Stimulated activated CD4-positive, alpha-beta T cell treated with anti-CD3 and anti-CD28 coated beads, TNF-alpha, amount 100 ng/mL, for 24 hours (primary cell): ENCODE measurements at places on chromosomes 12 and 14.

DNA sequence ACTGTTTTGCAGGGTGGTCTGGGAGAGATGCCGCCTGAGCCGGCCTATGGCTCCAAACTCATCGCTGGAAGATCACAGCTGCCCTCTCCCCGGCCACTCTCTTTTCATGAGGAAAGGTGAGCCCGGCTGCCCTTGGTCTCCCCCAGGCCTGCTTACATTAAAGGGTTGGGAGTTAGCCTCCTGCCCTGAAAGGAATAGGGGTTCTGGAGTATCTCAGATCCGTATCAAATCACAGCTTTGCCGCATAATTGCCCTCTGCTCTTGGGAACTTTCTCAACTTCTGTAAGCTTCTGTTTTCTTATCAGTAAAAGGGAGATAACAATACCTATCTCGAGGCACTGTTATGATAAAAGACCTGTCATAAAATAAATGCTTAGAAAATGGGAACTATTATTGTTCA, 17.6 kb downstream of the PHLDA1 start:
- DNase-seq: no peak

DNA sequence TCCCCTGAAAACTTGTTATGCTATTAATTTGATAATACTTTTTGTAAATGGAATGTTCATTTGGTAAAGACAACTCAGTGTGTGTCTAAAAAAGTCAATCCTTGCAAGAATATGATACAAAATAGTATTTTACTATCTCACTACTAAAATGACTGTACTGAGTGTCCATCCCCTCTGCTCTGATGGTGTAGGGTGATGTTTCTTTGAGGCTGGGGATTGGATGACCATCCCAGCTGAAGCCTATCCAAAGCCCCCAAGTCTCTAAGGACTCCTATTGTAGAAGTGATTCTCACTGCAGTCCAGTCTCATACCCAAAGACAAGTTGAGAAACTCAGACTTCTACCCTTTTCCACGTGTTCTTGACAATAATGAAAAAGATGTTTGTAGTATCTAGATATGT, 1128.4 kb downstream of the BCL11B start:
- DNase-seq: no peak

GRCh38 chr14:49888293-49888692, 4.6 kb upstream of the ARF6 start:
- no peak for DNase-seq

DNA sequence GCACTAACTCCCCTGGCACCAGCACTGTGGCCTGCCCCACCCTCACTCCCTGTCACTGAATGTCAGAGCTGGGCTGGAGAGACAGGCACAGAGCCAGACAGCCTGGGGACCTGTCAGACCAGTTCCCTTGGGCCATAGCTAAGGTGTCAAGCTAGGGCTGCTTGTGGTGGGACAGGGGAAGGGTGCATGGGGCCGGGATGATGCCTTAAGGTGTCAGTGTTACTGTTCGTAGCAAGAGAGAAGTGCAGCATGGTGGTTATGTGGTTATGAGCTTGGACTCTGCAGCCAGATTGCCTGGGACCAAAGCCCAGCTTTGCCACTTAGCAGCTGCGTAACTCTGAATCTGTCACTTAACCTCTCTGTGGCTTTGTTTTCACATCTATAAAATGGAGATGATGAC, 3.8 kb downstream of the RAPGEF3 start:
- DNase-seq: no peak

- no peak for DNase-seq
Measured at GRCh38 chr12:5493018-5493417, 61.1 kb downstream of the NTF3 start.

- DNase-seq: no peak
Measured at GRCh38 chr14:65237023-65237814, 134.9 kb upstream of the MAX start.

- no peak for DNase-seq
Measured at GRCh38 chr12:111218499-111218898, 150.4 kb downstream of the PHETA1 start.

DNA sequence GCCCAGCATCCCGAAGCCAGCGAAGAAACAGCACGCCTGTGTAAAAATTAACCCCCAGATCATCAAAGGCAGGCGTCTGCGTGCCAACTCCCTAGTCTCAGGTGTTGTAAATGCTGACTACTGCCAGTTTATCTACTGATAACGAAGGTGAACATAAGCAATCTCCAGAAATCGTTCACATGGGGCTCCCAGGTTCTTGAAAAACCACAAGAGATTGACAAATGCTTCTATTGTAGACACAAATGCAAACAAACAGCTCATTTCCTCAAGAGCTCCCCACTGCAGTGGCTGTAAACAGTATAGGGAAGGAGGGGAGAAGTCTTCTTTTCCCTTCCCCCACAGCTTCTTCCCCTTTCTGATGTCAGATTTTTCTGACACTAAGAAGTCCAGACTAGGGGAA, 5.3 kb upstream of the PLEKHG3 start:
- no peak for DNase-seq

GRCh38 chr12:57693659-57694458, at the start of gene OS9:
OS9 (plus strand) TSS chr12:57694132; CDS start chr12:57694162, 30 bp downstream.
- peak; percentile 85 for DNase-seq

- DNase-seq: no peak
Measured at GRCh38 chr12:52877242-52877641, 27.6 kb downstream of the KRT8 start.

- DNase-seq: no peak
Measured at GRCh38 chr12:32983968-32984367, 87.4 kb upstream of the PKP2 start.

GRCh38 chr14:91163316-91163715, 49.4 kb downstream of the DGLUCY start:
- DNase-seq: no peak

DNA sequence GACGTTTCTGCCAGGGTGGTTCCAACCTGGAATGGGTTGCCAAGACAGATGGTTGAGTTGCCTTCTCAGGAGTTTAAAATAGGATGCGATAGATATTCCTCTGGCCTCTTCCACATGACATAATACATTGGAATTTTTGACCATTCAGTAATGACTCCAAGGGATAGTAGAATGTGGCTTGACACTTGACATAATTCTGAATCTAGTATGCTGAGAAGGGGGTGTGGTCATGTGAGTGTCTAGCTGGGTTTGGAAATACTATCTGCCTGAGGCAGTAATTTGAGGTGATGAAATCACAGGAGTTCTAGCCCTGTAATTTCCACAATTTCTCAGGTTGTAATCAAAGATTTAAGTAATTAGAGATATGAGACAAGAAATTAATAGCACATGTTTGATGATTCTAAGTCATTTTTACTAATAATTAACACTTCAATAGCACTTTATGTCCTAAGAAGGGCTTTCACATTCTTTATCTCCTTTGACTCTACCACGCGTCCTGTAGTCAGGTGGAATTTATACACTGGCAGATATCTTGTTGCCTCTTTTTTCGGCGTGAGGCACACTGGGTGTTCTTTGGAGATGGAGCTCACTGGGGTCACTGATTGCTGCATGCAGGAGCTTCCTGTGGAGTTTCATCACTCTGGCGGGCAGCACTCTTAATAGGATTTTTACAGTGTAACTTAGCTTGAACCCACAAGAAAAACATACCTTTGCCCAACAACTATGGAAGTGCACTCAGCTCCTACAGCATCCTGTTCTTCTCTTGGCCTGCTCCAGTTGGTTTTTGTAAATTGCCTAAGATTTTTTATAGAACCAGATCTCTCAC, 3.2 kb upstream of the AMIGO2 start:
- DNase-seq: no peak

- DNase-seq: no peak
Measured at GRCh38 chr12:18898470-18898869, 160.6 kb downstream of the CAPZA3 start.

- DNase-seq: no peak
Measured at GRCh38 chr12:68067762-68068376, 78.6 kb downstream of the IFNG-AS1 start.

DNA sequence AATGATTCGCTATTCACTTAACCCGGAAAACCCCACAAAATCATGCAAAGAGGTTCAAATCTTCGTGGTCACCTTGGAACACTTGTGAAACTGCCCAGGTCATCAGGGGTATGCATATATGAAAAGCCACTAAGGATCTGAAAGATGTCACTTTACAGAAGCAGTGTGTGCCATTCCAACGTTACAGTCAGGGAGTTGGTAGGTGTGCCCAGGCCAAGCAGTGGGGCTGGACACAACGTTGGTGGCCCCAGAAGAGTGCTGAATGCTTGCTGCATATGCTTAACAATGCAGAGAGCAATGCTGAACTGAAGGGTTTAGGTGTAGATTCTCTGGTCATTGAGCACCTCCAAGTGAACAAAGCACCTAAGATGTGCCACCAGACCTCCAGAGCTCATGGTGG, 51.1 kb upstream of the EIF5 start:
- no peak for DNase-seq

GRCh38 chr12:123794027-123794426, 31.9 kb downstream of the DNAH10 start:
- DNase-seq: no peak

GRCh38 chr12:89870413-89871184, 162.0 kb upstream of the ATP2B1 start:
- no peak for DNase-seq

DNA sequence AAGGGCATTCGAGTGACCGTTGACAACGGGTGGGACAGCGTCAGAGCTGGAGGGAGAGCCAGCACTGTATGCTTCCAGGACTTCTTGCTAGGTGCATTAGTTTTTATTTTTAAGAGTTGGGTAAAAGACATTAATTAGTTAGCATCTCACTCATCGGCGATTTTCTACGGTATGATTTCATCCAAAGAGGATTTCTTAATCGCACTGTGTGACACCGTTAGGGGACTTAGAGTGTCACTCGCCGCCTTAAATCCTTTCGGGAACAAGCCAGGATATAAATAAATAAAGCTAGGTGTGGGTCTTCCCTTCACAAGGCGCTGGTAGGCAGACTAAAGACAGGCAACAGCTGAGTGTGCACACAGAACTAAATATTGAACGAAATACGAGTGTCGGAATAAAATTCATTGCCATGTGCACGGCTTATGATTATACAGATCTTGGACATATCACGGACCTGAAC, 869 bp upstream of the NOVA1 start:
- DNase-seq: no peak

GRCh38 chr12:69101505-69101904, 137.9 kb upstream of the CPSF6 start:
- DNase-seq: no peak

- peak; percentile 13 for DNase-seq
Measured at GRCh38 chr12:95943330-95943842, at the start of gene AMDHD1. AMDHD1 (plus strand) TSS chr12:95943331; CDS start chr12:95943399, 68 bp downstream.

- no peak for DNase-seq
Measured at GRCh38 chr14:71005076-71005475, 97.8 kb downstream of the PCNX1 start.

DNA sequence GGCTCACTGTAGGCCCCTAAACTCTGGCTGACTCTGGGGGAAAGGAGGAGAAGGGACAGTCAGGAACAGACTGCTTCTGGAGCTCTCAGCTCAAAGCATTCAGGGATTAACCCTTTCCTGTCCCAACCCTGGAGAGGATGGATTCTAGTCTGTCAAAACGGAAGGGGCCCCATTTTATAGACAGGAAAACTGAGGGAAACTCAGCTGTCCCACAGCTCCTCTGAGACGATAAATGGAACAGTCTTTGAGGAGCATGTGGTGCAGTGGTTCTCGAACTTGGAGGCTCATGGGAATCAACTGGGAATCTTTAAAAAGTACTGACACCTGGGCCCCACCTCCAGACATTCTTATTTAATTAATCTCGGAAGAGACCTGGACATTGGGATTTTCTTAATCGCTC, 23.7 kb downstream of the SRRM4 start:
- no peak for DNase-seq

GRCh38 chr14:76123426-76124225, 28.1 kb upstream of the GPATCH2L start:
- no peak for DNase-seq

- DNase-seq: peak; percentile 75
Measured at GRCh38 chr14:75295491-75296345, 17.1 kb downstream of the FOS start.

DNA sequence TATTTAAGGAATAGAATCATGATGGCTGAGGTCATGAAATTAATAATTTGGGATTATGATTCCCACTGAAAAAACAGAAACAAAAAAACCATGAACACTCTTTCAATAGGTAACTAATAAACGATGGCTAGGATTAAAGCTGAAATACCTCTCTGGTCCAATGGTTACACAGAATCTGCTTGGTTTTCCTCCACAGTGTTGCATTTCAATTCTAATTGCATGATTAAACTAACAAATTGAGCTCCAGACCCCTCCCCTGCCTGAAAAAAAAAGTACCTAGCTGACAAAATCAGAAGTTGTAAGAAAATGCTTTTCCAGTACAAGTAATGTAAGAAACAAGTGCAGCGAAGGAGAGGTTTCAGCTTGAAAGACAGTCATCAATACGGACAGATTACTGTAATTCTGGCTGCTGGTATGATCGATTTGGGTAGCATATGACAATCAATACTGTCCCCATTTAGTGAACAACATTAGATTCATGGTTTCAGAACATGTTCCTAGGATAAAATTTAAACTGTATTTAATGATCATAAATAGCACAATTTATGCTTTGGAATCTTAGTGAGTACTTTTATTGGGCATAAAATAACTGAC, 32.0 kb downstream of the INSM2 start:
- no peak for DNase-seq

GRCh38 chr14:86865934-86866333, 1127.0 kb downstream of the GALC start:
- DNase-seq: no peak

DNA sequence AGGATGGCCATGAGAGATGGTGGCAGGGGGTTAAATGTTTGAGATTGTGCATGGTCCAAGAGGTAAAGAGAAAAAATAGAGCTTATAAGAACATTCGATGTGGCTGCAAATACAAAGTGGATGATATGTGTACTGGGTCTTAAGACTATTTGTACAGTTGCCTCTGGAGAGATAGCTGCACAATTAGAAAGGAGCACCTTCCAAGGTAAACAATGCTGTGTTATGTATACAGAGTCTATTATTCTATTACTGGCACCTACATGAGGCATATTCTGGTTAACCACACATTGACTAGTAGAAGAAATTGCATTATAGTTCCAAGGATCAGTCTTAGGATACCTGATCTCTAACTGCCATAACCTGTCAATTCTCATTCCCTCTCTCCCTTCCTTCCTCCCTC, 238.0 kb upstream of the FOXN3 start:
- DNase-seq: no peak

DNA sequence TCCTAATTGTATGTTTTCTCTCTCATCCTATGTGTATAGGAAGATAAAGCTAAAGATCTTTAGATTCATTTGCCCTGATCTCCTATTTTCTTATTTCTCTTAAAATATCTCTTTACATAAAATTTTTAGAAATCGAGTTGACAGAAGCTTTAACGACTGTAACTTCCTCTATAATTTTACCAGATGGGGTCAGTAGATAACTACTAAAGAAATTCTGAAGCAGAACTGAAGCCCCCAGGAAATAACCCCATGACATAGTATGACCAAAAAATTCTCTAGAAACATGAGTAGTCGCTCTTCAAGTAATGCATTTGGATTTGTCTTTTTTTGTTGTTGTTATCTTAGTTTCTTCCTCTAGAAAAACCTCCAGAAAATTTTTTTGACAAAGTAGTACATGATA, 288.0 kb downstream of the ERC1 start:
- no peak for DNase-seq

DNA sequence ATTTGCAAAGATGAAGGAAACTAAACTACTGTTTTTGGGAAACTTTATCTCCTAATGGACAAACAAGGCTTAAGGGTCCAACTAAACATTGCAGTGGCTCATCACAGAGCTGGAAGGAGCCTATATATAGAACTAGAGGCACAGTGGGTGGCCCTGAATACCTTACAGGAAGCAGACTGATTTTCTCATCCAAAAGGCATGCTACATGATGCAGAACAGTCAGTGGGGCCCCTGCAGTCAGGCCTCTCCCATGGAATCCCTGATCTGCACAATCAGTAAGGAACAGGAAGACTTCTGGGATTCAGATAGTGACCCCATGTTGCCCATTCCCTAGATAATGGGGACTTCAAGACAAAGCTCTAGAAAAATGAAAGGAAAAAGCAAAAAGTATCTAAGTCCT, 1.9 kb upstream of the LLPH start:
- no peak for DNase-seq
